Tracheal epithelial cell (primary cell): ENCODE measurements at places on chromosomes 13 and 19. TPM values are rescaled to one million over a fixed set of nuclear protein-coding genes. Genes with fewer than 3 reads are reported as not detected.

Gene NUFIP1
- 2.2 and 3.4 TPM in 2 replicates for total RNA-seq

Gene SIGLEC7
- not detected in 2 replicates for total RNA-seq

Gene LYPD4
- not detected in 2 replicates for total RNA-seq

Gene ANGPTL8
- not detected in 2 replicates for total RNA-seq

Gene ING1
- 6.2 and 8.4 TPM in 2 replicates for total RNA-seq

Gene OR4F17
- under 0.01 TPM in 1 of 2 replicates, not detected in the other for total RNA-seq

Gene PEG3
- 0.43 and 0.48 TPM in 2 replicates for total RNA-seq

Gene ZNF345
- 1.4 and 3.0 TPM in 2 replicates for total RNA-seq
